NCI-H774 (cell line): ENCODE measurements at places on chromosomes 2 and 18.

GRCh38 chr18:3491981-3492555, 42.1 kb downstream of the TGIF1 start:
- no peak for DNase-seq

- DNase-seq: no peak
These were observed 99.9 kb upstream of the SPRED2 start for GRCh38 chr2:65532326-65532725.

GRCh38 chr2:149954981-149955600, 367.5 kb upstream of the MMADHC start:
- DNase-seq: no peak

GRCh38 chr2:15517793-15518192, 43.3 kb downstream of the NBAS start:
- DNase-seq: no peak

- no peak for DNase-seq
These were observed 234.3 kb upstream of the LYPD1 start for GRCh38 chr2:132904142-132904842.

- peak; percentile 62 for DNase-seq
These were observed 27.1 kb upstream of the FZD5 start for GRCh38 chr2:207796585-207797350.

DNA sequence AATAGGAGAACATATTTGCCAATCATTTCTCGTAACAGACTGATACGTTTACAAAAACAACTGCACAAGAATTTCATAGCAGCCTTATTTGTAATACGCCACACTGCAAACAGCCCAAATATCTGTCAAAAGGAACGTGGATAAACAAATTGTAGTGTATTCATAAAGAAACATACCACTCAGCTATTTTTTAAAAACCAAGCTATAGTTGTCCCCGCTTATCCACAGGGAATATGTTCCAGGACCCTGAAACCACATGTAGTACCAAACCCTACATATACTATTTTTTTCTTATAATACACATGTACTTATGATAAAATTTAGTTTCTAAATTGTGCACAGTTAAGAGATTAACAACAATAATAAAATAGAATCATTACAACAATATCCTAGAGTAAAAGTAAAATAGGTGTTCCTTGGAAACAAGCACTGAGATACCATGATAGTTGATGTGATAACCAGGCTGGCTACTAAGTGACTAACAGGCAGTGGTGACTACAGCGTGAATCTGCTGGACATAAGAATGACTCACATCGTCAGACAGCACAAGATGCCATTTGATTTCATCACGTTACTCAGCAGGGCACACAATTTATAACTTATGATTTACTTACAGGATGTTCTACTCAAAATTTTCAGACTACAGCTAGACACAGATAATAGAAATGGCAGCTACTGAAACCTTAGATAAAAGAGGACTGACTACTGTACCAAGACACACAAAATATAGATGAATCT, 367.4 kb downstream of the NCKAP5 start:
- DNase-seq: no peak

- no peak for DNase-seq
These were observed 172.5 kb upstream of the KLF7 start for GRCh38 chr2:207338220-207338607.

DNA sequence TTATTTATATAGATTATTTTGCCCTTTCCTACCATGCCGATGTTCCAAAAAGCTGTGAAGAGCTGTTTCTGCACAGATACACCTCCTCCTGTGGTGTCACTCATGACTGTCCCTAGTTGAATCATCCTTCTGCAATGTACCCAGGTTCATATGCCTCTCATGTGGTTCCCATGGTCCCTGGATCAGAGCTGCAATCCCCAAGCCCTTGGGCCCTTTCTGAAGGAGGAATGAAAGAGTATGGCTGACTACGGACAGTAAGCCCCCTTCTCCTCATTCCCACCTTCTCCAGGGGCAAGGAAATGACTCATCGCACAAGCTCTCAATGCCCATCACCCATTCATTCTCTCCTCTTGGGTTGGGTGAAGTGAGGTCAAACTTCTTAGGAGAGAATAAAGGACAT, 63.9 kb upstream of the ACVR1 start:
- no peak for DNase-seq

GRCh38 chr2:5673145-5674025, 18.8 kb upstream of the SOX11 start:
- DNase-seq: no peak

GRCh38 chr2:237122214-237122666, 36.6 kb downstream of the COPS8 start:
- no peak for DNase-seq

DNA sequence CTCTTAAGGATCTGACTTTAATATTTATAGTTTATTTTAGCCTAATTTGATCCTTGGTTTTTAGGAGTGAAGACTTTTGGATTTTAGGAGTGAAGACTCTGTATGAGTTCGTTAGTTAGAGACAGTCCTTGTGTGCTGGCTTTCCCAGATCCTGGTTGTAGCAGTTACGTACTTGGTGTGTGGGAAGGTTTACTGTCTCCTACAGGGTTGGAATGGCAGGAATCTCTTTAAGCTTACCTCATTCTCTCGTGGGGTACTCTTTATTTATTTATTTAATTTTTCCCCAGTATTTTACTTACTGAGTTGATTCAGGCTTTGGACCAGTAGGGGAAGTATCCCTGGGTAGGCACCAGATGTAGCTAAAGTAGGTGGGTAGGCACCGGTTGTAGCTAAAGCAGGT, 1.8 kb upstream of the CXCR2 start:
- DNase-seq: no peak

DNA sequence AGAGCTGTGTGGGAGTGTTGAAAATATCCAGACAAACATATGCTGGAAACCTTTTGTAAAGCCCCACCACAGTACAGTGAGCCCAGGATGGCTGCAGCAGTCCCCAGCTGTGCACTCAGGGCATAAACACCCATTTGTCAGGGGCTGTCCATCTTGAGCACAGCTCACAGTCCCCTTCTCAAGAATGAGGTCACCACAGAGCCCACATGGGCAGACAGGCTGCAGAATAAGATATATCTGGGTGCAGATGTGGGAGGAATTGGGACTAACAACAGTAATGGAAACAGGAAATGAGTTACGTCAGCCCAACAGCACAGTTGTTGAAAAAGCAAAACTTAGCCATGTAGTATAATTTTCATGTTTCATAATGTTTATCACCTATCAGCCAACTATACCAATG, 219.6 kb downstream of the ETAA1 start:
- DNase-seq: no peak

- no peak for DNase-seq
These were observed 57.8 kb upstream of the FAM237A start for GRCh38 chr2:206584323-206585116.

DNA sequence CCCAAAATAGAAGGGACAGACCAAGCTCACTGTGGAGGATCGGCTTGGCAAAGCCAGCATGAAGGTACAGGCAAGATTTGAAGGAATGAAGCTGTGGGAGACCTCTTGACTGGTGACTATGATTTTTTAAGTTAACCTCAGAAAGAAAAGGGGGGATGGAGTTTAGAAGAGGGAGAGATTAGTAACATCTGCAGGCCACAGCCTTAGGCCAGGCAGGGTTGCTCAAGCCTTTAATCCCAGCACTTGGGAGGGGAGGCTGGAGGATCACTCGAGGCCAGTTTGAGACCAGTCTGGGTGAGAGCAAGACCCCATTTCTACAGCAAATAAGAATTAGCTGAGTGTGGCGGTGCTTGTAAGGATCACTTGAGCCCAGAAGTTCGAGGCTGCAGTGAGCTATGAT, 46.6 kb downstream of the ZNF532 start:
- DNase-seq: no peak

DNA sequence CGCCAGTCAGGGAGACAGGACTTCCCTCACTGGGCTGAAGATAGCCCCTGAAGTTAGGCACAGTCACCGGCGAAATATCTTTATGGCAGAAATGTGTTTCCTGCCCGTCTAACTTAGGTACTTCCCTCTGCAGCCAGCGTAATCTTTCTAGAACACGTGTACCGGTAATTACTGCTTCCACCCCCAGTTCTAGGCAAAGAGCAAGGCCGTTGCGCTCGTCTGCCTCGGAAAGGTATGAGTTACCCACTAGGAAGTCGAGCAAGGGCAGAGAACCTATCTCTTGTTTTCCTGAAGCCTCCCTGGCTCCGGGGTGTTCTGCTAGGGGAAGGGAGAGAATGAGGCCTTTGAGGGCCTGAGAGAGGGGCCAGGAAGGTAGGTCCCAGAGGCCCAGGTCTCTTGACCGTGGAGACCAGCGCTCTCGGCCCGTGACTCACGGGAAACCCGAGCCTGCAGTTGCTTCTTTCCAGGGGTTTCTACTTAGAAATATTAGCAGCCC, 70.0 kb downstream of the TWSG1 start:
- DNase-seq: no peak
